CD8-positive, alpha-beta memory T cell (primary cell): ENCODE measurements at places on chromosomes 12 and 14.

GRCh38 chr12:91052026-91052425 lies 5.8 kb downstream of the KERA start:
- no peaks in the 10 kb centered on the region for H3K27me3 ChIP-seq
- no peaks in the 10 kb centered on the region for H3K36me3 ChIP-seq
- no peak overlapping the region for H3K27ac ChIP-seq
- no peak for DNase-seq
- no peaks in the 10 kb centered on the region for H3K4me1 ChIP-seq

DNA sequence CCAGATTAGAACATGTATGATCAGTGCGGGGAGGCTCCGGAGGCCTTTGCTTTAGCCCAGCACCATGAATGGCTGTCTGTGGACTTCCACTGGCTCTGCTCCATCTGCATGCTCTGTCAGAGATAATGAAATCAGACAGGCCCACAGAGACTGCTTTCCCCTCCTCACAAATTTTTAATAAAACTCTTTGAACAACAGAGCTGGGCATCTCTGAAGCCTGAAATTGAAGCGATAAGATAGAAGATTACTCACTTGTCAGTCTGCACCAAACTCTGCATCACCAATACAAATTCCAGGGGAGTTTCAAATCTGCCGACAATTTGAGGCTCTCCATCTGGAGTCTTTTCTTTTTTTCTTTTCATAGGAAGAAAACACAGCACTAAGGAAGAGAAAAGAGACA lies 110.0 kb downstream of the DYRK2 start:
- no peak overlapping the region for H3K27ac ChIP-seq
- no peaks in the 10 kb centered on the region for H3K27me3 ChIP-seq
- no peaks in the 10 kb centered on the region for H3K36me3 ChIP-seq
- no peaks in the 10 kb centered on the region for H3K4me1 ChIP-seq

DNA sequence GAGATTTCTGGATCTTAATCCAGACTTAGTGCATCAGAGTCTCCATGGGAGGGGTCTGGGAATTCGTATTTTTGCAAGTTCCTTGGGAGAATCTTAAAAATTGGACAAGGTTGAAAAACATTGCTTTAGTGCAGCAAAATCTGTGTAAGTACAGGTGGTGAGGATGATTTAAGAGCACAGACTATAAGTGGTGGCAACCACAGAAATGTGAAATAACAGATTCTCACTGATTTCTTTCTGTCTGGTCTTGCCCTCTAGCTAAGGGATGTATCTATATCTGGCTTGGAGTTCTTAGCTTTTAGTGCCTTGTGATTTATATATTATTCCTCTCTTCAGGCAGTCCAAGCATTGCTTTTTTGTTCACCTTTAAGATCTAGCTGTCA lies 116.2 kb downstream of the DIP2B start:
- peaks cover 36% of the 10 kb centered on the region for H3K4me1 ChIP-seq
- H3K4me3 ChIP-seq, result no peak overlapping the region
- H3K27ac ChIP-seq, result no peak overlapping the region
- H3K27me3 ChIP-seq, result no peaks in the 10 kb centered on the region
- no peaks in the 10 kb centered on the region for H3K36me3 ChIP-seq
- DNase-seq, result no peak

- H3K27me3 ChIP-seq, result no peaks in the 10 kb centered on the region
- H3K36me3 ChIP-seq, result no peaks in the 10 kb centered on the region
- H3K4me3 ChIP-seq, result no peak overlapping the region
- no peaks in the 10 kb centered on the region for H3K4me1 ChIP-seq
Observed at GRCh38 chr14:42322531-42323284, 716.0 kb downstream of the LRFN5 start.

- H3K36me3 ChIP-seq, result no peaks in the 10 kb centered on the region
- DNase-seq, result no peak
- no peaks in the 10 kb centered on the region for H3K27me3 ChIP-seq
- H3K27ac ChIP-seq, result no peak overlapping the region
- no peak overlapping the region for H3K4me3 ChIP-seq
- H3K4me1 ChIP-seq, result no peaks in the 10 kb centered on the region
Observed at GRCh38 chr12:125346362-125346761, 281.1 kb downstream of the AACS start.

DNA sequence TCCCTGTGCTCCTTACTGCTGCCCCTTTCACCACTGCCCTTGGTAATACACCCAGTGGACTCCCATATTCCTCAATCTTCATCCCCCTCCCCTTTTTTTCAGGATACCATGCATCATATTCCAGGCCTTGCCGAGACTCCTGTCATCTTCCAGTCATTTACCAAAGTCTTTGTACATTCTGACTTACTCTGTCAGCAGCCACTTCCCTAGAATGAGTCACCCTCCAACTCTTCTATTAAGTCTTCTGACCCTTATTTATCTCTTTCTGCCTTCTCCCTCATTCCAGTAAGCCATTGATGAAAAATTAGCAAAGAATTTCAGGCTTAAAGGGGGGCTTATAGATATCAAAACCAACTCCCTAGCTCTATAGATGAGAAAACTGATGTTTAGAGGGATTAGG lies 128.0 kb downstream of the STXBP6 start:
- H3K4me1 ChIP-seq, result no peaks in the 10 kb centered on the region
- H3K27me3 ChIP-seq, result no peaks in the 10 kb centered on the region
- H3K36me3 ChIP-seq, result no peaks in the 10 kb centered on the region

DNA sequence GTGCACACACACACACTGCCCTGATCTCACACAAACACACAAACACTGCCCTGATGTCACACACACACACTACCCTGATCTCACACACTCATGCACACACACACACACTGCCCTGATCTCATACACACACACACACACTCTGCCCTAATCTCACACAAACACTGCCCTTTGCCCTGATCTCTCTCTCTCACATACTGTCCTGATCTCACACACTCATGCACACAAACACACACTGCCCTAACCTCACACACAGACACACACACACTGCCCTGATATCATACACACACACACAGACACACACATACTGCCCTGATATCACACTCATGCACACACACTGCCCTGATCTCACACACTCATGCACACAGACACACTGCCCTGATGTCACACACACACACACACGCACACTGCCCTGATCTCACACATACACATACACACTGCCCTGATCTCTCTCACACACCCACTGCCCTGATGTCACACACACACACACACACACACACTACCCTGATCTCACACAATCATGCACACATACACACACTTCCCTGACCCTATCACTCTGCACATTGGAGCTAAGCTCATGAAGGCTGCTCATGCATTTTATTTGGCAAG lies 97.6 kb upstream of the DIO3 start:
- no peak for DNase-seq
- H3K4me3 ChIP-seq, result no peak overlapping the region
- H3K27ac ChIP-seq, result no peak overlapping the region
- no peaks in the 10 kb centered on the region for H3K4me1 ChIP-seq

GRCh38 chr14:64704143-64704742 lies at the start of gene PLEKHG3:
TSS of gene PLEKHG3 (plus strand) at chr14:64704424. CDS start at chr14:64727632, 23,208 bp downstream.
- peaks cover 23% of the 10 kb centered on the region for H3K27me3 ChIP-seq
- H3K36me3 ChIP-seq, result no peaks in the 10 kb centered on the region
